Activated naive CD8-positive, alpha-beta T cell treated with anti-CD3 and anti-CD28 coated beads for 36 hours (primary cell): ENCODE measurements at places on chromosomes 5 and 9.

DNA sequence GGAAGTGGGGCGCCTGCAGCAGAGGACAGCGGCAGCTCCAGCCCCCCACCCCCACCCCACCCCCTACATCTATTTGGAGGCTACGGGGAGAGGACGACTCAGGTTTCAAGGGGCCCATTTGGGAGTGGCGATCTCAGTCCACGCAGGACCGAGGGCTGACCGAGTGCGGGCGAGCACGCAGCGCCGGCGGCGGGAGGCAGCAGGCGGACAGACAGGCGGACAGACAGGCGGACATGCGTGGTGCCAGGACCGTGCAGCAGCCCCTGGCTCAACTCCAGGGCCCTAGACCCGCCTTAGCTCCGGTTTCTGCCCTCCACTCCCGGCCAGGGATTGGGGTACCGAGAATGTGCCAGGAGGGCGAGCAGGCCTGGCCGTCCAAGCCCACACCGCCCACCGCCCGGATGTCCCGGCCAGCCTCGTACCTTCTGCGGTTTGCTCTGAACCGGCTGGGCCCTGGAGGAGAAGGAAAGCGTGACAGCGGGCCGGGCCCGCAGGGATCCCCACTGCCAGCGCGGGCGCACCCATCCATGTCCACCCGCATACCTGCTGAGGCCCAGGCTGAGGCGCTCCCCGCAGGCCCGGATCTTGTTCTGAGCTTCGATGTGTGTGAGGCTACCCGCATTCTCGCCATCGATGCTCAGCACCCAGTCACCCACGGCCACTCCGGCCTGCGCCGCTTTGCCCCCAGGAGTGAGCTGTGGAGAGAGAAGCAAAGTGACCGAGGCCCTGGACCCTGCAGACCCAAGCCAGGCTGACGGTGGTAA lies 5.2 kb downstream of the PDLIM7 start:
- DNase-seq: no peak

GRCh38 chr9:15136646-15137045 lies 170.4 kb downstream of the TTC39B start:
- DNase-seq: no peak

DNA sequence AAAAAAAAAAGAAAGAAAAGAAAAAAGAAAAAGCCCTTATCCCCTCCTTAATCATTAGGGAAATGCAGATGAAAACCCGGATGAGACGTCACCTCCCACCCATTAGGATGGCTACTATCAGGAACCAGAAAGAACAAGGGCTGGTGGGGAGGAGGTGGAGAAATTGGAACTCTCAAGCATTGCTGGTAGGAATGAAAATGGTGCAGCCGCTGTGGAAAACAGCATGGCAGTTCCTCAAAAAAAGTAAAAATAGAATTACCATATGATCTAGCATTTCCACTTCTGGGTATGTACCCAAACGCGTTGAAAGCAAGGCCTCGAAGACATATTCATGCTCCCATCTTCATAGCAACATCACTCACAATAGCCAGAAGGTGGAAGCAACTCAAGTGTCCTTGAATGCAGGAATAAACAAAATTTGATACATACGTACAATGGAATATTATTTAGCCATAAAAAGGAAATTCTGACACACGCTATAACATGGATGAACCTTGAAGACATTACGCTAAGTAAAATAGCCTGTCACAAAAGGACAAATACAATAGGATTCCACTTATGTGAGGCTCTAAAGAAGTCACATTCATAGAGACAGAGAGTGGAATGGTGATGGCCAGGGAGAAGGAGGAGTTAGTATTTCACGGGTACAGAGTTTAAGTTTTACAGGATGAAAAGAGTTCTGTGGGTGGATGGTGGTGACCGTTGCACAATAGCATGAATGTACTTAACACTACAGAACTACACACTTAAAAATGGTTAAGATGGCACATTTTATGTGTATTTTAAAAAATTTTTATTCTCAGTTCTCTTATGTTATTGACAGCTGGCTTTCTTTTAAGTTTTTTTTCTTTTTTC lies 166.8 kb upstream of the IER5L start:
- no peak for DNase-seq

DNA sequence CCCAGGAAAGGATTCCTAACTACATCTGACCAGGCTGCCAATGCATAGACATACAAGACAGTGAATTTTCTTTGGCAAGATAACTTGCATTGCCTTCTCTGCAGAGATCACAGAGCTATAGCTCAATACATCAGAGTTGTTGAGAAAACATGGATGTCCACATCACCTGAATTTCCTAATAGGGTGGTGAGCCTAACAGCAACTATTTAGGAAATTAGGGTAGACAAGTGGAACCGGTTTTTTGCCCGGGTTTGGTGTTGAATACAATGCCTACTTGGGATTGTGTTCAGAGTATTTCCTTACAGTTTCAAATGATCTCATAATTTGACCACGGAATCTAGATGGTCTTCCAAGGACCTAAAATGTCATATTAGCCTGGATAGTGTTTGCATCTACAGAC lies 262.7 kb downstream of the KIF4B start:
- DNase-seq: no peak

DNA sequence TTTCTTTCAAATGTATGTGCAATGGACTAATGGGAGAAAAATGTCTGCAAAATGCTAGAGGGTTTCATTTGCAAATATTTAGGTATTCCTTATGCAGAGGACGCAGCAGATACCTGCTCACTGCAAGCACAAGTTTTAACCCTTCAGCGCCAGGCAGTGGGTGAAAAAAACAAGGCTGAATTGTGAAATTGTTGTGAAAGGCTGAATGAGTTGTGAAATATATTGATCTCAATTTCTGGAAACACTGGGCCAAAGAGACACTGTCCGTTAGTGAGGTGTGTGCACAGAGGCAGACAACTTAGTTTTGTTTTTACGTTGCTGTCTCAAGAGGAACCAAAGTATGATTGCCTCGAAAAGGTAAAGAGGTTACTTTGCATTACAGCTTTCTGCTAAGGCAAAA lies 18.8 kb downstream of the FUBP3 start:
- DNase-seq: no peak

DNA sequence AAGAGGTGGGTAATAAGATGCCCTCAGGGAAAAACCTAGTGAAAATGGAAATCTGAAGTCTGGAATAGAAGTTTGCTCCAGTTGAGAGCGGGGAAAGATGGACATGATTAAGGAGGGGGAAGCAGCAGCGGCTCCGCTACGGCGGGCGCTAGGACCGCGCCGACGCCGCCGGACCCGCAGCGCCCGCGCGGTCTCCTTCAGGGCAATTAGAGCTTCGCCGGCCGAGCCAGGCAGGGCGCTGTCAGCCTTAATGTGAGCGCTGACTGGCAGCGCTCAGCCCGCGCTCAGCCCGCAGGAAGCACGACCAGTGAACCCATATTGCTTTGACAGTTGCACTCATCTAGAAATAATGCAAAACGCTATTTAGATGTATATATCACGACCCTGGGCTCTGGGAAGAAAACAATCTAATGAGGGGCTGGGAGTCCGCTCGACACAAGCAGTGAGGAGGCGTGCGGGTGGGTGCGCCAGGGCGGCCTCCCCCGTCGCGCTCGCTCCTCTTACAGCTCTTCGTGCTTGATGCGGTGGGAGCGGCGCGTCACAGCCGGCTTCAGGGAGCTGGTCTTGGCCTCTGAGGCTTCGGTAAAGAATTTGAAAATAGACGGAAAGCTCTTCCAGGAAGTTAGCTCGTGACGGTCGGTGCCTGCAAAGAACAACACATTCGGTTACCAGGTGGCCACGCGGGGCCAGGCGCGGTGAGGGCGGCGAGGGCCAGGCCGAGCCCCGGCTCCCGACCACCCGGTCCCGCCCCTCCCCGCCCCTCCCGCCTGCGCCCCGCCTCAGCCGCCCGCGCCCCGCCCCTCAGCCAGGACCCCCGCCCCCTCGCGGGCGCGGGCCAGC lies 37.7 kb downstream of the NR2F1 start:
- peak; percentile 75 for DNase-seq

GRCh38 chr9:137347928-137348327 lies 45.9 kb upstream of the NRARP start:
- no peak for DNase-seq
